ENCODE measurements at places on chromosomes 13 and 19.

GRCh38 chr19:14149509-14149994, 13.2 kb upstream of the ASF1B start:
- DNase-seq: peak; percentile 74

DNA sequence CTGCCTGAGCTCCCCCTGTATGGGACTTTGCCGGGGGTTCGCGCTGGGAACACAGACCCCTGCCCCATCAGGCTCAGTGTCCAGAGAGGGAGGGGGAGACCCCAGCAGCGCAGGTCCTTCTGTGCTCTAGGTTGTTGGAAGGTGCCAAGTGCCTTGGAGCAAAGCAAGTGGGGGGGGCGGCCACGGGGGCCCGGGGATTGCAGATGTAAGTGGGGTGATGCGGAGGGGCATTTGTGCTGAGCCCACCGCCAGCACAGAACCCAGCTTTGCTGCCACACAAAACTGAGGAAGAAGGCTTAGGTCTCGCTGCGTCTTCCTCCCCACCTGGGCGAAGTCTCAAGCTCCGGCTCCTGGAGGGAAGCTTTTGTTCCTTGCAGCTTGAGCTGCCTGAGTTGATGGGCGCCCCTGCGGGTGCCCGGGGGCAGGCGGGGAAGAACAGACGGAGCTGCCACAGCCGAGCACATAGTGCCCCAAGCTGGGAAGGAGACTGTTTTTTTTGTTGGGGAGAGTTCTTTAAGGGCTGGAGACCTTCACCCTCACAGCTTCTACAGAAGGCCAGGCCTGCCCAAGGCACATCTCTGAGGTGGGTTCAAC, 1.5 kb upstream of the NTN5 start:
- DNase-seq: no peak

- DNase-seq: peak; percentile 30
Measured at GRCh38 chr13:96958286-96958891, 35.9 kb downstream of the OXGR1 start.

GRCh38 chr19:56837492-56838023, 3.0 kb downstream of the PEG3 start:
- peak; percentile 88 for DNase-seq

DNA sequence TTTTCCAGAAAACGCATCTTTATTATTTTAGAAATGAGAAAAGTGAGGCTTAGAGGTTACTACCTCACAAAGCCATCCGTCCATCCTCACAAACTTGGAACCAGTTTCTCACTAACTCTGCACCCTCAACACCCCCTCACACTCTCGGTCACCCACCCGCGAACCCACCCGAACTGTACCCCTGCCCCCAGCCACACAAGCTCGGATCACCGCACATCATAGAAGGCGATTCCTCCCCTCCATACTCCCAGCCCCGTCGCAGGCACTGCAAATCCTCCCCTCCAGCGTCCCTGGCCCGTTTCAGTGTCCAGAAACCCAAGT, 238 bp downstream of the ZNF260 start:
- DNase-seq: no peak

GRCh38 chr19:2952953-2953481, 8.2 kb upstream of the ZNF77 start:
- DNase-seq: no peak

DNA sequence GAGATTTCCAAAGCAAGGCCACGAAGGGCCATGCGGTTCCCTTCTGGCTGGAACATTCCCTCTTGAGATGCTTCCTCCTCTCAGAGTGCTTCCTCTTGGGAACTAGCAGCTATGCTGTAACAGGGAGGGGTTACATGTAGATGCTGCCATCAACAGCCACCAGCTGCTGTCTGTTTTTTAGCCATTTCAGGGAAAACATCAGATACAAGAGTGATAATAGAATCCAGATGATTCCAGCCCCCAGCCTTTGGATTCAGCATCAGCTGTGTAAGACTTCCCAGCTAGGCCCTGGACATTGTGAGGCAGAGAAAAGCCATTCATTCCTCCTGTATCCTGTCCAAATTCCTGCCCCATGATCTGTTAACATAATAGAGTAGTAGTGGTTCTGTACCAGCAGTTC, 8.2 kb upstream of the ZNF177 start:
- DNase-seq: no peak

- no peak for DNase-seq
Measured at GRCh38 chr13:94703721-94704314, 8.5 kb downstream of the SOX21 start.

DNA sequence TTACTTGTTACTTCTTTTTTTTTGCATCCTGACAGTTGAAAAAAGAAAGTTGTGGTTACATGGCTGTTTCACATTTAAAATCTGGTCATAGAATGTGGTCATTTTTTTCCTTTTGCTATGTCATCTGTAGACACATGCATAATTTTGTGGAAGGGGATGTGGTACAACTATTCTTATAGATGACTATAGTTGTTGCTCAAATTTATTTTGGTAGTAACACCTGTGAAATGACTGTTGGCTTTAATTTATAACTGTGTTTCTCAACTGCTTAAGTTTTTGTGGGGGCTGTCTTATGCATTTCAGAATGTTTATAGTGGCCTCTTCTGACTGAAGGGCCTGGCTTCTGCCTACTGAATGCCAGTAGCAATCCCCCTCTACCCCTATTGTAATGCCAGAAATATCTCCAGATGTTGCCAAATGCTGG, 130.5 kb downstream of the PAN3 start:
- no peak for DNase-seq

DNA sequence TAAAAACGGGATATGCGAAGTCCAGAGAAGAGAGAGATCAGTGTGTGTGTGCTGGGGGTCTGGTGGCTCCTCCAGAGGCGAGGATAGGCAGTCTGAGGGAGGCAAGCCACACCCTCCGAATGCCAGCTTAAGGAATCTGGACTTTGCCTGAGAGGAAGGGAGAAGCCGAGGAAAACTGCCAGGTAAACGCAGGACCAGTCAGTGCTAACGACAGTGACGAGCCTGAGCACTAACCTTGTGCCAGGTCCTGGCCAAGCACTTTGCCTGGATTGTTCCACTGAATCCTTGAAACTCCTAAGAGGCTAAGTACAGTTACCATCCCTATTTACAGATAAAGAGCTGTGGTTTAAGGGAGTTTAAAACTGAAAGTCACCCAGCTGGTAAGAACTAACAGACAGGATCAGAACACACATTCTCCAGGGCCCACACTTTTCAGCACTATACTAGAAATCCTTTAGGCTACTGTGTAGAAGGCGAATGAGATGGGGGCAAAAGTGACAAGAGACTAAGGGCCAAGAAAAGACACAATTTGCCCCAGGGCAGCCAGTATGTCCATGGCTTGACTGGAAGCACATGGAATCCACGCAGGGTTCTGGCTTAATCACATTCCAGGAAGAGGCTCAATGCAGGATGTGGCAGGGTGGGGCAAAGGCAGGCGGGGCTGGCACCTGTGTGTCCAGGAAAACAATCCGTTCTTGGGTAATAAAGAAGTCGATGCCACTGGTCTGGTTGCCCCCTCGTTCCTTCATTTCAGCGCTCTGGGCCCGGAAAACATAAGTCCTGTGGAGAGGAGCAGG, 15.1 kb downstream of the SMG9 start:
- no peak for DNase-seq

DNA sequence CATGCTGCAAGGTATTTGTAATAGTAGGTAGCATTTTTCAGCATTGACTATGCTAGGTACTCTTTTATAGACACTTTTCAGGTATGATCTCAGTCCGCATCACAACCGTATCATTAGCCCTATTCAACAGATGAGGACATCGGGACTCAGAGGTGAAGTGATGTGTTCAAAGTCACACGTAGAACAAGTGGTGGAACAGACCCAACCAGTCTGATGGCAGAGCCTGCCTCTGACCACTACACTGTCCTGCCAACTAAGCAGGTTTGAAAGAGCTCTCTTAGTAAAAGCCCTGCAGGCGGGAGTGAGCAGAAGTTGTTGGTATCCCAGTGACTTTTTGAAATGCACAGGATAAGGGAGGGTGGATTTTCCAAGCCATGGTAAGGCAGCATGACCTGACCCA, 20.2 kb downstream of the PAF1 start:
- DNase-seq: no peak

GRCh38 chr13:59343993-59344822, 819.5 kb downstream of the DIAPH3 start:
- no peak for DNase-seq

DNA sequence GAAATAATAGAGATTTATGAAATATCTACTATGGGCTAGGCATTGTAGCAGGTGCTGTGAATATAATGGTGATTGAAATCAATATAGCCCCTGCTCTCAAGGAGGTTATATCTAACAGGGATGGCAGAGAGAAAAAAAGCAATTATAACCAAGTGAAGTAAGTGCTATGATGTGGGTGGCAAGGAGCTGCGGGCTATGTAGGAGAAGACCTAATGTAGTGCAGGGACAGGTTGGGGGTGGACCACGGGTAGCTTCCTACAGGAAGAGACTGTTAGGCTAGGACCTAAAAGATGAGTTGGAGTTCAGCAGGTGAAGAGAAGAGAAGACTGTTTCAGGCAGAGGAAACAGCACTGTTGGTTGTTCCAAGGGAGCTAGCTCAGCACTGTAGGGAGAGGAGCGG, 311.0 kb downstream of the KCNRG start:
- no peak for DNase-seq

DNA sequence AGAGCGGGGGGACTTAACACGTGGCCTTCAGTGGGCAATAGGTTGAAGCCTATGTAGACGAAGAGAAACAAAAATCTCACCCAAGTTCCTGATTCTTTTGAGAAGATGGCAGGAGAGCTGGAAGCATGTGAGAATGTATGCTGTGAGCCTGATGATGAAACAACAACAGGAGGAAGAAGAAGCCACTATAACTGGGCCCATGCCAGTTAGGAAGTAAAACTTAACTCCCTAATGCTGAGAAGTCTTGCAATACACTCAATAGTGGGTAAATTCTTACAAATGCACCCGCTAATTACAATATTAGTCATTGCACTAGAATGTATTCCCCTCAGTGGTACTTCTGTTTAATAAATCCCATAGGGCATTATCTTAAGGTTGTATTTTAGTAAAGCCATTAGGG, 9.1 kb downstream of the PCDH17 start:
- no peak for DNase-seq

DNA sequence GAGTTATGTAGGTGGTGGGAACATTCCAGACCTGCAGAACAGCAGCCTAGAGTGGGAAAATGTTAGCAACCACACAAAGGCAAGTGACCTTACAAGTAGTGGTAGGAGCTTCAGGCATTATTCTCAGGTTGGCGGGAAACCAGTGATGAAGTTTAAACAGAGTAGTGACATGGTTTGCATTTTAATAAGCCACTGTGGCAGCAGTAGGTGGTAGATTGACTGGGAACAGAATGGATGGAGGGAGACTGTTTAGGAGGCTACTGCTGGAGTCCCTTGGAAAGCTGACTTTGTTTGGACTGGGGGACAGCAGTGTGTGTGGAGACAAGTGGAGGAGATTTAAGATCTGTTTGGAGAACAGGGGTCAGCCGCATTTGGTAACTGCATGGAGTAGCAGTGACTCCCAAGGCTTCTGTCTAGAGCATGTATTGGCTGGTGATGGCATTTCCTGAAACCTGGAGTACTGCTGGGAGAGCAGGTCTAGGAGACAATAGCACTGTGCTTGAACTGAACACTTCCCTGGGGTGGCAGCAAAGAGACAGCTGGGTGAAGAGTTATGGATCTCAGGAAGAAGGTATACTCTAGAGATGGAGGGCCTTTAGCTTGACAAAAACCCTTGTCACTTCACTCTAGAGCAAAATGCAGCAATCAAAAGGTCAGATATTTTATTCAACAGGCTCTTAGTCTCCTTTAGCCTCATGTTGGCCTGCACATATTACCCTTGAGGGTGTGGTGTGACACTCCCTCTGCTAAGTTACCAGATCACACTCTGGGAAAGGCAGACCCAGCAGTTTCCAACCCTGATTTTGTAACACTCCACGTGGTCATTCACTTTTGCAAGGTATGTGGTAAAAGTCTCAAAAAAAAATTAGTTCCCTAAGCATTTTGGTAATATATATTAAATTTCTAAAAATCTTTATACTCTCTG, 70.3 kb downstream of the DHRS12 start:
- peak; percentile 34 for DNase-seq

- no peak for DNase-seq
Measured at GRCh38 chr13:80828759-80829158, 487.8 kb upstream of the SPRY2 start.

DNA sequence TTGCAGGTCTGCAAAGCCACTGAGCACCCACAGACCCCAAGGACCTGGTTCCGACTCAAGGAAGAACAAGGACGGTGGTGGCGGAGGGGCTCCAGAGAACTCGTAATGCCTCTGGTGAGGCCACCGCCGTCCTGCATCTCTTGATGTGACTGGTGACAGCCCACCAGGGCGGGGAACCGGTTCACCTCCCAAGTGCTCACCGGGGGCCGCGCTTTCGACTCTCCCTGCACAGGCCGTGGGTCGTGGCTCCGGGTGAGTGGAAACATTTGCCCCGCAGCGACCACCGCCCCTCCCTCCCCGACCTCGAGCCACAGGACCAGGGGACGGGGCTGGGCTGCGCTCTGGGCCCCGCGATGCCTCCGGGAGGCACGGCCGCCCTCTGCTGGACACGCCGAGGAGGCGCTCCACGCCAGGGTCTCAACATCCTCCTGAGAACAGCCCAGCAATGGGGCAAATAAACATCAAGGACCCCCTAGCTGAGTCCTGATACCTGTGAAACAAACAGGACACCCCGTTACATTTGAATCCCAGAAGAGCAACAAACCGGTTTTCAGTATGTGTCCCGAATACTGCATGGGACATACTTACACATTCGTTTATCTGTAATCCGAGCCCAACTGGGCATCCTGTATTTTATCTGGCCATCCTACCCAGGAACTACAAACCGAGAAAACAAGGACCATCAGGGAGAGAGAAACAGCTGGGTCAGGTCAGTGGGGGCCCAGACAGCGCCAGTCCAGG, 3.9 kb upstream of the PLPP2 start:
- DNase-seq: no peak

All from testis (tissue), 5 donors.